ENCODE measurements at places on chromosomes 2 and 18.

DNA sequence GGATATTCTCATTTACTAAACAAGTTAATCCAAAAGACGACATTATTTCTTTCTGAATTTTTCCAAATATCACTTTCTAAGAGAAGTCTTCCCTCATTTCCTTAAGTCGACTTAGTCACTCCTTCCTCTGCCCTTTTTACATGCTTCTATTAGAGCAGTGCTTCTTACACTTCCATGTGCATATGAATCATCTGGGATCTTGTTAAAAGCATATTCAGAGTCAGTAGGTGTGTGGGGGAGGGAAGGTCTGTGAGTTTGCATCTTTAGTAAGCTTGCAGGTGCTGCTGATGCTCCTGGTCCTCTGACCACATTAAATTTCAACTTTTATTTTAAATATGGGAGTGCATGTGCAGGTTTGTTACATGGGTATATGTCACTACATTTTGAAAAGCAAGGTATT lies 582.6 kb downstream of the NRXN1 start:
- no peak overlapping the region for H3K27ac ChIP-seq
- DNase-seq: no peak
- H3K4me1 ChIP-seq: no peaks in the 10 kb centered on the region
- no peaks in the 10 kb centered on the region for H3K27me3 ChIP-seq

GRCh38 chr2:172300851-172301250 lies 126.5 kb upstream of the ITGA6 start:
- no peaks in the 10 kb centered on the region for H3K4me1 ChIP-seq
- DNase-seq: no peak
- H3K4me3 ChIP-seq: no peak overlapping the region
- no peaks in the 10 kb centered on the region for H3K27me3 ChIP-seq
- no peaks in the 10 kb centered on the region for H3K36me3 ChIP-seq
- H3K27ac ChIP-seq: no peak overlapping the region

DNA sequence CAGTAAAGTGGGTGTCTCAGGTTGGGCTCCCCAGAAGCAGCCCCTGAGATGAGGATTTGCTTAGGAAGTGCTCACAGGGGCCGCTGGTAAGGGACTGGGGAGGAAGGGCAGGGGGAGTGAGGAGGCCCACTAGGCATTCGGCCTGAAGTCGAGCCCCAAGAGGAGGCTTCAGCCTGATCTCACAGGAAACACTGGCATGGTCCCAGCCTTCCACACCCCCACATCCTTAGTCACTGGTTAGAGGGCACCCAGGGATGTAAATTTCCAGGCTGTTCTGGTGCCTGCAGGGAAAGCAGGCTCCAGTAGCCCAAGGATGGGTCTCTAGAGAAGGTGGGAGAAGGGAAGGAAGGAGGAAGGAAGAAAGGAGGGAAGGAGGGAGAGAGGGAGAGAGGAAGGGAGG lies 22.4 kb upstream of the KCNK3 start:
- H3K27ac ChIP-seq: no peak overlapping the region
- no peaks in the 10 kb centered on the region for H3K36me3 ChIP-seq
- DNase-seq: no peak
- no peaks in the 10 kb centered on the region for H3K27me3 ChIP-seq

DNA sequence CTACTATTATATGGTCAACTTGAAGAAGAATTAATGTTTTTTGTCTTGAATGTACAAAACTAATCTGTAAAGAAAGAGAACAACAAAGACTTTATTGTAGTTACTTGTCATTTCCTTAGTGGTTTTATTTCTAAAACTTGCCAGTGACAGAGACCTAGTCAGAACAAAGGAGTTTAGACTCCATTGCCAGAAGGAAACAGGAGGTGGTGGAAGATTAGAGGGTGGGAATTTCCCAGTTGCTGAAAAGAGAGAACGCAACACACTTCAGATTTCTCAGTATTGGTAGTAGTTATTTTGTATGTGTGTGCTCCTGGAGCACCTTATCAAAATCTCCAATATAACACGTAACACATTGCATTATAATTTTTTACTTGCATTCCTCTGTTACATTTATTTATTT lies 81.4 kb downstream of the CDCA7 start:
- DNase-seq: no peak
- H3K4me1 ChIP-seq: no peaks in the 10 kb centered on the region
- H3K27ac ChIP-seq: no peak overlapping the region
- no peak overlapping the region for H3K4me3 ChIP-seq

- H3K4me3 ChIP-seq: no peak overlapping the region
- no peak overlapping the region for H3K27ac ChIP-seq
- peaks cover 11% of the 10 kb centered on the region for H3K36me3 ChIP-seq
- no peaks in the 10 kb centered on the region for H3K27me3 ChIP-seq
Observed at GRCh38 chr2:218733171-218734021, 22.8 kb downstream of the TTLL4 start.

GRCh38 chr2:23311186-23311585 lies 73.8 kb upstream of the KLHL29 start:
- no peaks in the 10 kb centered on the region for H3K4me1 ChIP-seq
- no peaks in the 10 kb centered on the region for H3K36me3 ChIP-seq
- H3K27ac ChIP-seq: no peak overlapping the region
- no peaks in the 10 kb centered on the region for H3K27me3 ChIP-seq
- no peak overlapping the region for H3K4me3 ChIP-seq

- H3K27me3 ChIP-seq: no peaks in the 10 kb centered on the region
- no peak for DNase-seq
- H3K27ac ChIP-seq: no peak overlapping the region
- no peaks in the 10 kb centered on the region for H3K36me3 ChIP-seq
- no peak overlapping the region for H3K4me3 ChIP-seq
Observed at GRCh38 chr2:64668542-64668941, 14.8 kb upstream of the SERTAD2 start.

DNA sequence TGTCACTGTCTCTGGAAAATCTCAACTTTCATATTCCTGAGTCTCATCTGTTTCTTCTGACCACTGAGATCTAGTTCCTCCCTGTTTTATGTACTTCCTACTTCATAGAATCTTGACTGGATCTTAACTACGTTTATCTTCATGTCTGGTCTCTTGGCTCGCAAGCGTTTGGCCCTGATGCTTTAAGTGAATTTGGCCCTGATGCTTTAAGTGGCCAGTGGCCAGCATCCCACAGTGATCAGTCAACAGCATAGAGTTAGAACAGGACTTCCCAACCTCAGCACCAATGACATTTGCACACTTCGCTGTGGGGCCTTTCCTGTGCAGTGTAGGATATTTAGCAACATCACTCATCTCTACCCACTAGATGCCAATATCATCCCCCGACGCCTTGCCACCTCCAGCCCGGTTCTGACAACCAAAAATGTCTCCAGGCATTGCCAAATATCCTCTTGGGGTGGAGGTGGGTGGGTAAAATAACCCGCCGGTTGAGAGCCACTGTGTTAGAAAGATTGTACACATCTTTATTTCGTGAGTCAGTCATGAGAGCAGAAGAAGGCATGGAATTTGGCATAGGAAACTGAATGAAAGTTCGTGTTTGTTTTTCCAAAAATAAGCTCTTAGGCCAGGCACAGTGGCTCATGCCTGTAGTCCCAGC lies 12.2 kb downstream of the TM4SF20 start:
- H3K4me1 ChIP-seq: no peaks in the 10 kb centered on the region
- no peaks in the 10 kb centered on the region for H3K27me3 ChIP-seq
- no peak overlapping the region for H3K27ac ChIP-seq
- no peak overlapping the region for H3K4me3 ChIP-seq
- H3K36me3 ChIP-seq: 0 out of 2 replicates have a peak, but pooled peaks cover 2% of the 10 kb centered on the region
- no peak for DNase-seq

DNA sequence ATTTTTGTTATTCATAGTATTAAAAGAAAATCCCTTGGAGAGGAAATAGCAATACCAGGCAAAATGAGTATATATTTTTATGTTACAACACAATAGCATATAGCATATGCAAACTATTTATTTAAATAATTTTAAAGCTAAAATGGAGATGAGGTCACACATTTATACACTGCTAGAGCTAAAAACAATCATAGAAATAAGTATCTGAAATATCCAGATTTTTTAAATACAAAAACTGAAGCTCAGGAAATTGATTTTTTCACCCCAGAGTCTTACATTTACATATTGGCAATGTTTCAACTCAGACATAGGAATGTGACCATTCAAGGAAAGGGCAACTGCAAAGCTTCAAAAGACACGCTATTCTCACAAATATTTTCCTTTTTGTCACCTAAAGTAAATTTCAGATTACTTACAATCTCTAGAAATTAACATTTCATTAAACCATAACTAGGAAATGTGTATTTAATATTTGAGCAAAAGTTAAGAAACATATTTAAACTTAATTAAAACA lies 8.9 kb downstream of the TFPI start:
- DNase-seq: no peak
- no peaks in the 10 kb centered on the region for H3K4me1 ChIP-seq
- no peak overlapping the region for H3K4me3 ChIP-seq
- no peak overlapping the region for H3K27ac ChIP-seq
- no peaks in the 10 kb centered on the region for H3K27me3 ChIP-seq

GRCh38 chr2:10272464-10272863 lies 30.2 kb upstream of the HPCAL1 start:
- H3K36me3 ChIP-seq: no peaks in the 10 kb centered on the region
- no peak overlapping the region for H3K27ac ChIP-seq
- H3K4me3 ChIP-seq: no peak overlapping the region
- no peaks in the 10 kb centered on the region for H3K27me3 ChIP-seq

- H3K4me1 ChIP-seq: no peaks in the 10 kb centered on the region
- H3K36me3 ChIP-seq: no peaks in the 10 kb centered on the region
- no peaks in the 10 kb centered on the region for H3K27me3 ChIP-seq
- no peak overlapping the region for H3K4me3 ChIP-seq
Observed at GRCh38 chr2:147006736-147007141, 838.1 kb upstream of the ACVR2A start.

DNA sequence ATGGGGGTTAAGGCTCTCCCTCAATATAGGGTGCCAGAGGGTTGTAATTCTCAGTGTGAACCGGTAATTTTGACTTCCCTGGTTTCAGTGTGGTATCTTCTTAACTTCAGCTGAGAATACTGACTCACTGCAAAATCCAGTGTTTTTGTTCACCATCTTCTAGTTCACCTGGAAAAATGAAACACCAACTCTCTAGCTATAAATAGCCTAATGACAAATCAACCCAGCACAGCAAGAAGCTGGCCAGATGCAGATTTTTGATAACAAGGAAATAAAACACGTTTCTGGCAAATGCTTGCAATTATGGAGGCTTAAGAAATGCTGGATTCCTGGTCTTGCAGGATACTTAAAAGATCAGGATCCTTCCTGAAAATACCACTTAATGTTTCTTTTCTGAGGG lies 192.3 kb downstream of the CLIP4 start:
- H3K4me3 ChIP-seq: no peak overlapping the region
- H3K27ac ChIP-seq: no peak overlapping the region
- H3K4me1 ChIP-seq: no peaks in the 10 kb centered on the region
- no peak for DNase-seq
- H3K36me3 ChIP-seq: no peaks in the 10 kb centered on the region

DNA sequence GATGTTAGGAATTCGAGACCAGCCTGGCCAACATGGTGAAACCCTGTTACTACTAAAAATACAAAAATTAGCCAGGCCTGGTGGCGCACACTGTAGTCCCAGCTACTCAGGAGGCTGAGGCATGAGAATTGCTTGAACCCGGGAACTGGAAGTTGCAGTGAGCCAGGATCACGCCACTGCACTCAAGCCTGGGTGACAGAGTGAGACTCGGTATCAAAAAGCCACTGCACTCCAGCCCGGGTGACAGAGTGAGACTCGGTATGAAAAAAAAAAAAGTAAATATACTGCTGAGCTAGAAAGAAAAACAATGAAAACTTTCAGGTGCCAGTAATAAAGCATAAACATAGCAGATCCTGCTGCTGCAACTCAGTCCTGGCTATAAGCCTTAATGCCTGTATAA lies 73.5 kb downstream of the STRN start:
- H3K27ac ChIP-seq: no peak overlapping the region
- no peaks in the 10 kb centered on the region for H3K4me1 ChIP-seq
- H3K4me3 ChIP-seq: no peak overlapping the region
- H3K36me3 ChIP-seq: no peaks in the 10 kb centered on the region
- no peak for DNase-seq
- no peaks in the 10 kb centered on the region for H3K27me3 ChIP-seq

DNA sequence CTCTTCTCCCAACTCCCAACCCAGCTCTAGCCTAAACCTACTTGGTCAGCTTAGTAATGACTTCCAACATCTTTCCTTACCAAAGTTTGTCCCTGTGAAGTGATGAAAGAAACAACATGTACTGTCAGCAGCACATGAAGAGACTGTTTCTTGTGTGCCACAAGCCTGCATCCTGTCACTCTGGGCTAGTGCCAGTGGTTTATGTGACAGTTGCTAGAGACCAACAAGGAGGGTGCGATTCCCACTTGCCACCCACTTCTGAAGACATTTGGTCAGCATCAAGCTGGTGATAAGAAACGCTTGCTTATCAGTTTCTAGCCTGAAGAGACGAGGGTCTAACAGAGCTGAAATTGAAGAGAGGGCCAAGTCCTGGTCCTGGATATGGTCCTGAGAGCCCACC lies 132.6 kb downstream of the COL4A4 start:
- DNase-seq: no peak
- H3K4me3 ChIP-seq: no peak overlapping the region
- no peak overlapping the region for H3K27ac ChIP-seq
- H3K4me1 ChIP-seq: no peaks in the 10 kb centered on the region

DNA sequence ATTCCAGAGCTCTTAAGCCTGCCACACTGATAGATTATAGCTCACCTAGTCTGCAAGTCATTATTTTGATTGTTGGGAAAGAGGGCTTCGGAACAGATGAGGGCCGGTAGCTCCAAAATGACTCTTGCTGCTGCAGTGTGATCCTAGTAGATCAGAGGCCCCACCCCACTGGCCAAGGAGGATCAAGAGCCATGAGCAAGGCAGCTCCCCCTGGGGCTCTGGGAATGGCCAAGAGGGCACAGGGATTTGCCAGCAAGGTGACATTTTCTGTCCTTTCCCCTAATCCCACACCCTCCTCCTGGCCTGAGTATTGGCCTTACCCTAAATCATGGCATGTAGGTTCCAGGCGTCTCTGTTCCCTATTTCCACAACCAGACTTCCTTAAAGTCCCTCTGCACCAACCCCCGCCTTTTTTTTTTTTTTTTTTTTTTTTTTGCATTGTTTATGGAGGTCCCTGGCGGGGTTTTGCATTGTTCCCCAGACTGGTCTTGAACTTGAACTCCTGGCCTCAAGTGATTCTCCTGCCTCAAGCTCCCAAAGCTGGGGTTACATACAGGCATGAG lies 36.5 kb downstream of the EIF4E2 start:
- H3K27ac ChIP-seq: no peak overlapping the region
- DNase-seq: no peak
- H3K36me3 ChIP-seq: no peaks in the 10 kb centered on the region
- no peaks in the 10 kb centered on the region for H3K27me3 ChIP-seq
- no peak overlapping the region for H3K4me3 ChIP-seq

- H3K27me3 ChIP-seq: no peaks in the 10 kb centered on the region
- H3K4me3 ChIP-seq: no peak overlapping the region
- H3K27ac ChIP-seq: no peak overlapping the region
- H3K4me1 ChIP-seq: peaks cover 8% of the 10 kb centered on the region
- no peak for DNase-seq
Observed at GRCh38 chr2:62306751-62307468, 111.0 kb downstream of the B3GNT2 start.

GRCh38 chr2:120820263-120820952 lies 84.7 kb downstream of the GLI2 start:
- no peak for DNase-seq
- H3K27me3 ChIP-seq: no peaks in the 10 kb centered on the region
- H3K4me1 ChIP-seq: peaks cover 17% of the 10 kb centered on the region
- no peaks in the 10 kb centered on the region for H3K36me3 ChIP-seq
- no peak overlapping the region for H3K27ac ChIP-seq
